ENCODE measurements at places on chromosomes 5 and 9.

DNA sequence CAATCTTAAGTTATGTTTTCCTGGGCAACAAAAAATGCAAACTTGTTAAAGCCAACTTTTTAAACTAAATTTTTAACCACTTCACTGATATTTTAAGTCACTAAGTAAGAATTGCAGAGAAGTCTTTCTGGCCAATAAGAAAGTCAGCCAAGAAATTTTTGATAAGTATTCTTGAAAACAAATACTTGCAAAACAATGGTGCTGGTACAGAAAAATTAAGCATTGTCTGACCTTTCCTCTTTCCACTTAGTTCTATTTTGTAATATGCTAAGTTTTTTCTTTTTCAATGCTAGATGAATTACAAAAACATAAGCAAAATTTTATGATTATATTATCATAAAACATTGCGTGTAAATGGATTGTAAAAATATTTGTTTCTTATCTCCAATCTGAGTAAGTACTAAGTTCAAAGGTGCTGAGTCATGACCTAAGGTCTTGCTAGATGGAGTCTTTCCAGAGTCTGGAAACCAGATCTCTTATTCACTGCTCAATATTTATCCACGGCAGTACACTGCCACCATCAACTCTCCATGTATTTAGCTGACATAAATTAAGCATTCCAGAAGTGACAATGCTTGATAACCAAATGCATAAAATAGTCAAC, 139.7 kb downstream of the MEF2C start:
- no peak for DNase-seq

- DNase-seq, result no peak
Measured at GRCh38 chr5:68685863-68686262, 408.0 kb upstream of the SLC30A5 start.

- no peak for DNase-seq
Measured at GRCh38 chr5:143738417-143739401, 73.3 kb upstream of the HMHB1 start.

DNA sequence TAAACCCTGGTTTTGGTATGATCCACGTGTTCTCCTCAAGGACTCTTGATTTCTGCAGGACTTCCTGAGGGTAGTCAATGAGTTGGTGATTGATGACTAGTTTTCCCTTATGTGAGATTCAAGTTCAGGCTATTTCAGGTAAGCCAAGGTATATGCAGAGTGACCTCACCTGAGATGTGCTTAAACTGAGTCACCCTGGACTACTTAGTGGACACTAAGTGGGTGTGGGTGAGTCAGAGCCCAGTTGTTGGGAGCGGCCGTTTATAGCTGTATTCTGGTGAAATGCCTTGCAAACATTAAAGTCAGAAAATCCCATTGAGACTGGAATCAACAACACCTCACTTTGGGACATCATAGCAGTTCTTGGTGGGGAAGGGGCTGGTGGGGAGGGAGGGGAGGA, 62.9 kb downstream of the SLC28A3 start:
- no peak for DNase-seq
